NCI-H1105 (cell line): ENCODE measurements at places on chromosomes 2 and 18.
A peak's percentile ranks its signal among the peaks of the same experiment; 100 is the strongest.

- DNase-seq, result no peak
Measured at GRCh38 chr2:217070043-217070430, 210.2 kb upstream of the TNP1 start.

DNA sequence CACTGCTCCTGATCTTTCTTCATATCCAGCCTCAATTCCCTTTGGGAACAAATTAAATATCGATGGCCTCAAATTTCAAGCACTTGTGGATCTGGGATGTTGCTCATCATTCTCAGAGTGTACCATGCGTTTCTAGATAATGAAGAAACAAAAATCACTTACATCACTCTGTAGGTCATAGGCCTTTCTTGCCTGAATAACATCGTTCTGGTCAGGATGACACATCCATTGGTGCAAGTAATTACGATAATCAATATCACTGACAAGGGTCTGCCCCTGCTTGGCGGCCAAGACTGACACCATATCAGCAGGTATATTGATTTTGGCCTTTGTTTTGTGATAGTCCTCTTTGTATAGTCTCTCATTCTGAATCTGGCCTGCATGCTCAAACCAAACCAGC, 157.3 kb downstream of the RIF1 start:
- no peak for DNase-seq

DNA sequence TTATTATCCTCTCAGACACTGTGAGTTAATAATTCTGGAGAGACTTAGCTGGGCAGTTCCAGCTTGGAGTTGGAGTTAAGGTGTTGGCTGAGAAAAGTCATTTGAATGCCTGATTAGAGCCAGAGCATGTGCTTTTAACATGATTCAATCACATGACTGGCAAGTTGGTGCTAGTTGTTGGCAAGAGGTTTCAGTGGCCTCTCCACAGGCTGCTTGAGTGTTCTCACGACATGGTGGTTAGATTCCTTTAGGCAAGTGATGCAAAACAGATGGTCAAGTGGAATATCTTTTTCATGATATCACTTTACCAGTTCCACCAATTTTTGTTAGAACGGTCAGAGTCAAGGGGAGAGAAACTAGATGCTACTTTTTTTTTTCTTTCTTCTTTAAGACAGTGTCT, 262.7 kb upstream of the FN1 start:
- no peak for DNase-seq

- no peak for DNase-seq
Measured at GRCh38 chr18:53458944-53459580, 765.4 kb downstream of the MBD2 start.

GRCh38 chr18:13513021-13513420, 213.3 kb downstream of the FAM210A start:
- DNase-seq, result peak; percentile 22

GRCh38 chr2:18156421-18156820, 278.0 kb downstream of the KCNS3 start:
- DNase-seq, result no peak
